ENCODE measurements at places on chromosomes 1 and 21.

DNA sequence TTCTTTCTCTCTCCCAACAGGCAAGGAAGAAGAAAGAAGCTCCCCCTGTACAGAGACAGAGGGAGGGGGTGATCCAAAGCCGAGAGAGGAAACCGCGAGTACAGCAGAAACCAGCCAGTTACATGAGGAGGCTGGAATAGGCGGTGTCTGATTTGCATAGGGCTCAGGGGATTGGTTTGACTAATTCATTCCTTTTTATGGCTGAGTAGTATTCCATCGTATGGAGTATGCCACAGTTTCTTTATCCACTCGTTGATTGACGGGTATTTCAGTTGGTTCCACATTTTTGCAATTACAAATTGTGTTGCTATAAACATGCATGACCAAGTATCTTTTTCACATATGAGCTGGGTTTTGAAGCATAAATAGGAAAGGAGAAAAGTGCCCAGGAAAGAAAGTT is 3.4 kb upstream of the GPX7 start:
- DNase-seq, result no peak

GRCh38 chr1:153552335-153552734 is 3.3 kb upstream of the S100A3 start:
- DNase-seq, result no peak

- DNase-seq, result no peak
These were observed 16.8 kb upstream of the NID1 start for GRCh38 chr1:236081546-236082227.

- peak; percentile 77 for DNase-seq
These were observed 13.8 kb upstream of the NASP start for GRCh38 chr1:45569962-45570581.

DNA sequence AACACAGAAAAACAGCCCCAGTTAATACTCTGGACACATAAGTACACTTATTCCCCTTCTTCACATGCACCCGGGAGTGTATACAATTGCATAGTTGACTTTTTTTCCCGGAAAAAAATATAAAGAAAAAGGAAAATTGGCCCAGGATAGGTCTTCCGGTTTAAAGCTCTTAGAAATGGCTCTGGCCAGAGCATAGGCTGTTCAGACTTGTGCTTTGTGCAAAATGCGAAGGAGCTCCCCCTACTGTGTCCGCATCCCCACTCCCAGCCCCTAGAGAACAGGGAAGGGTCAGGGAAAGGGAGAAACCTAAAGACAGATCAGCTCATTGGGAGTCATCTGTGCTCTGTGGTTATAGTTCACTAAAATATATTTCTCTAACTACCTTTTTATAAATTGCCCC is 5.5 kb upstream of the MTMR11 start:
- DNase-seq, result no peak

GRCh38 chr1:218451415-218451814 is 106.3 kb downstream of the TGFB2 start:
- no peak for DNase-seq

GRCh38 chr21:33510826-33511225 is 19.3 kb upstream of the DNAJC28 start:
- no peak for DNase-seq

DNA sequence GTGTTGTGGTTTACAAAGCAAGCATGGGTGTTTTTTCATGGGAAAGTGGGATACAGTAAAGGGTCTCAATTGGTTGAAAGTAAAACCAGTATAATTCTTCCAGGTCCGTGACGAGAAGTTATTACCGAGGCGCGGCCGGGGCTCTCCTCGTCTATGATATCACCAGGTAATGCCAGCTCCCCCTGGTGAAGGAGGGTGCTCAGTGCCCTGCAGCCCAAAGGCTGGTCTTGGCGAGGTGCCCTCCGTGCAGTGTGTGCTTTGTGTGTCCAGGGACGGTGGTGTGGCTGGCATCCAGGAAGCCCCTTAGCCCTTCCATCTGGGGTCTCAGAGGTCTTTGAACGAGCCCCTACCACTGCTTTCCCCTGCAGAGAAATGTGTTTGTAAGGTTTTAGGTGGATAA is 24.8 kb downstream of the RAB4A start:
- DNase-seq, result no peak

- peak; percentile 77 for DNase-seq
These were observed 30.6 kb upstream of the CTPS1 start for GRCh38 chr1:40948741-40949443.

GRCh38 chr1:53678507-53678906 is 60.5 kb downstream of the GLIS1 start:
- no peak for DNase-seq

GRCh38 chr21:38839328-38840286 is 33.9 kb downstream of the ETS2 start:
- no peak for DNase-seq

- no peak for DNase-seq
These were observed 160.6 kb upstream of the ATP1B1 start for GRCh38 chr1:168945870-168946269.

DNA sequence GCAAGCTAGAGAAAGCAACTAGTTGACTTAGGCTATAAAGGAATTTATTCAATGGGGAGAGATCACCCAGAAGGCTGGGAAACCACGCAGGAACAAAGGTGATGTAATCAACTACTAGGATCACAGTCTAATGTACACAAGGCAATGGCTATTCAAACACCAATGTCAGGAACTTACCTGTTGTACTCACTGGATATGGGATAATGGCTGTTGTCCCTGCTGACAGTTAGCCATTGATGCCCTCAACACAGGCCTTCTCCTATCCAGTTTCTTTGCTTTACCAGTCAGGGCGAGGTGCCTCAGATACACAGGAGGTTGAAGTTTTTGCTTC is 32.3 kb downstream of the C21orf91 start:
- DNase-seq, result no peak

- no peak for DNase-seq
These were observed 7.8 kb downstream of the PTTG1IP start for GRCh38 chr21:44865561-44866280.

- DNase-seq, result no peak
These were observed at the start of gene CORT for GRCh38 chr1:10449751-10450150. CORT (plus strand) TSS chr1:10450031; CDS start chr1:10450224, 193 bp downstream.

- no peak for DNase-seq
These were observed 7.9 kb upstream of the SRP9 start for GRCh38 chr1:225769687-225770086.

DNA sequence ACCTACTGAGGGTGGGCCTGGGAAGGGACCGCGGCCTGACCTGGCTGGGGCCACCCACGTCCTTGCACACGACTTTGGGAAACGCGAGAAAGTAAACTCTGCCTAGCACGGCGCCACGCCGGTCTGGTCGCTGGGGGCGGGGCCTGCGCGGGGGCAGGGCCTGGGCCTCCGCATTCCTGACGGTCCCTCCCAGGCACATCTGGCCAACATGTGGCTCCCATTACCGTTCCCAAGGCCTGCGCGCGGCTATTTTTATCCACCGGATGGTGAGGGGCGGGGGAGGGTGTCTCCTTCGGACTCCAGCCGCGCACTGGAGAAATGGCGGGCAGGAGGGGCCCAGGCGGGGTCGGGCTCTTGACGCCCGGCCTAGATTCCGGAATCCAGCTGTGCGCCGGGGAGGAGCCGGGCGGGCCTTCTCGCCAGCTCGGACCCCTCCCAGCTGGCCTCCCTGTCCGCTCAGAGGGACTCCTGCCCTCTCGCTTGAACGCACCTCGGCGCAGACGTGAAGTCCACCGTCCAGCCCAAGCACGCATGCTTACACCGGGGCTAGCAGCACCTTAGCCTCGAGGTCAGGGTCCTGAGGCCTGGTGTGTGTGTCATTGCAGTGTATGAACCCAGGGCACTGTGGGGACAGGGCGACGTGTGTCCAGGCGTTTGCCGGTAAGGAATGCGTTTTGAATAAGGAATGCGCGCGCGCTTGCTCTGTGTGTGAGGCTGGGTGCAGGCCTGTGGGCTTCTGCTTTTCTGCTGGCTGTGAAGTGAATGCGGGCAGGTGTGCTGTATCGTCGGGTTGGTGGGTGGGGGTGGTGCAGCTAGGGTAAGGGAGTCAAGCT is 2.1 kb downstream of the EVA1B start:
- peak; percentile 89 for DNase-seq
